ENCODE measurements at places on chromosomes 1 and 21.

DNA sequence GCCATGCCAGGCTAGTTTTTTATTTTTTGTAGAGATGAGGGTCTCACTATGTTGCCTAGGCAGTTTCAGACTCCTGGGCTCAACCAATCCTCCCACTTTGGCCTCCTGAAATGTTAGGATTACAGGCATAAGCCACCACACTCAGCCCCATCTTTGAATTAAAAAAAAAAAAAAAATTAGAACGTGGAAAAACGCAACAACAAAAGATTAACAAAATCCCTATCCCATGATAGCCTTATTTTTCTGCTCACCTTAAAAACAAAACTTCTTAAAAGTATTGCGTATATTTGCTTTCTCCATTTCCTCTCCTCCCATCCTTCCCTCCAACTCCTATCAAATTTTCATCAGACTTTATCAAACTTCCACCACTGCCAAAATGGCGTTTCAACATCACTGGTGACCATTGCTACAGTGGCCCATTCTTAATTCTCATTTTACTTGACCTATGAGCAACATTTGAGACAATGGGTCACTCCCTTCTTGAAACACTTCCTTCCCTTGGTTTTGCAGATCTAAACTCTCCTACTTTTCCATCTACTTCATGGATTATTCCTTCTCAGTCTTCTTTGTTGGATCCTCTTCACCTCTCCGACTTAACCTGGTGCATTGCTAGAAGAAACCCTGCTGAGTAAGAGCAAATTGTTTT, 579 bp upstream of the ZNF684 start:
- no peak for DNase-seq

DNA sequence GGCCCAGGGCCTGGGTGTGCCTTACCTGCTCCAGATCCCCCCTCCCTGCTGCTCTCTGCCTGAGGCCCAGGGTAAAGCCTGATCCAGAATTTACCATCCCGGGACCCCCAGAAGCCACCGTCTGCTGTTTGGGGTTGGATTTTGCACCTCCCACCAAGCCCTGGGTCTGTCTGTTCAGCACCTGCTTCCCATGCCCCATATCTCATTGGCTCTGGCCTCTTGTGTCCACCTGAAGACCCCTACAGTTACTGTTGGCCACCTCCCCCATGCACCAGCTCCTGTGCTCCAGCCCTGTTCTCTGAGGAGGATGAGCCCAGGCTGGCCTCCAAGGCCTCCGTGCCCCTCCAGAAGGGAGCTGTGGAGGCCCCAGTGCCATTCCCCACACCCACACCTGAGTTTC, 113.9 kb downstream of the GRIK3 start:
- no peak for DNase-seq

DNA sequence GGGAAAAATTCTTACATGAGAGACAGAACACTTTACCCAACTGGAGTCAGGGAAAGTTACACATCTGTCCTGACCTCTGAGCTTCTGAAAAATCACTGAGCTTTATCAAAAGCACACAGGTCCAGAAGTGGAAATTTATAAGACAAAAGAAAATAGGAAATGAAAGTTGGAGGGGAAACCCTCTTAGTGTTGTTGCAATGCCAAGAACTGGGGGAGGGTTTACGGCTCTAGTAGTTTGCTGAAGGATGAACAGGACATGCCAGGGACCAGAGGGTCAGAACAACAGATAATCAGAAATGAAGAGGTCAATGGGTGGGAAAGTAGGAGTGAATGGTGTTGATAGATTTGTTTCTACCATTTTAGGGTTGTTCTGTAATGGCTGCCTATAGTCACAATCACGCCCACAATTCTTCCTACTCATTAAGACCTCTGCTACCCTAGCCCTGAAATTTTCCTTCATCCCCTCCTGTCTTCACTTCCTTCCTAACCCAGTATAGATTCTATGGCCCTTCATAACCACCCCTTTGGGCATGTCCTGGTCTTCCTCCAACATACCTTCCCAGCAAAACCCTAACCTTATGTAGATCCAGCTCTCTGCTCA, 30.3 kb upstream of the FMOD start:
- DNase-seq, result no peak

- no peak for DNase-seq
Measured at GRCh38 chr1:107048241-107048640, 8.2 kb upstream of the PRMT6 start.

DNA sequence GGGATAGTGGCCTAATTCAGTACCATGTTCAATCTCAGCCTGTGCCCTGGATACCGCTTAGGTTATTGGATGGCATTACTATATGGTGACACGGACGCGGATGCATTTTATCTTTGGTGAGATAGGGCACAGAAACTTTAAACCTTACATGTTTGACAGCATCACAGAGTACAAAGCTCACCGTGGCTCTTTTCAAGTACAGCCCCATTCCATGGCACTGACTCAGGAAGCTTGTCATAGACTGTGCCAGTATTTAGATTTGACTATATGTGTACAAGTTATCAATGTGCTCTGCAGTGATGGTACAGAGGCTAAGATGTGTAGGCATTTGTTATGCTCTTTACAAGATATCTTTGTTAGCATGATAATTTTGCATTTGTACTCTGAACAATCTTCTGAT, 169.0 kb downstream of the RYR2 start:
- DNase-seq, result no peak

DNA sequence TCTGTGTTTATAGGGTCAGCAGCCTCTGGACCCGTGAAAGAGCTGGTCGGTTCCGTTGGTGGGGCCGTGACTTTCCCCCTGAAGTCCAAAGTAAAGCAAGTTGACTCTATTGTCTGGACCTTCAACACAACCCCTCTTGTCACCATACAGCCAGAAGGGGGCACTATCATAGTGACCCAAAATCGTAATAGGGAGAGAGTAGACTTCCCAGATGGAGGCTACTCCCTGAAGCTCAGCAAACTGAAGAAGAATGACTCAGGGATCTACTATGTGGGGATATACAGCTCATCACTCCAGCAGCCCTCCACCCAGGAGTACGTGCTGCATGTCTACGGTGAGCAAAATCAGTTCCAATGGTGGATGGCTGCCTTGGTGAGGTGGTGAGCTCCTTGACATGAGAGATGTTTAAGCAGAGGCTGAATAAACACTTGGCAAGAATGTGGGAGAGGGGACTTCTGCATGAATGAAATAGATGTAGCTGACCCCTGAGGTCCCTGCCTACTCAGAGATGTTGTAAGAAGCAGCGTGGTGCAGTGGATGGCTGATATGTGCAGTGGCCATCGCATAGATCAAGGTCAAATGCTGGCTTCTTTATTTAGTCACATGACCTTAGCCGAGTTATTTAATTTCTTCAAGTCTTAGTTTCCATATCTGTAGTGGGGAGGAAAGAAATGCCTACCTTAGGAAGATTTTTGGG, 9.3 kb downstream of the SLAMF7 start:
- no peak for DNase-seq

DNA sequence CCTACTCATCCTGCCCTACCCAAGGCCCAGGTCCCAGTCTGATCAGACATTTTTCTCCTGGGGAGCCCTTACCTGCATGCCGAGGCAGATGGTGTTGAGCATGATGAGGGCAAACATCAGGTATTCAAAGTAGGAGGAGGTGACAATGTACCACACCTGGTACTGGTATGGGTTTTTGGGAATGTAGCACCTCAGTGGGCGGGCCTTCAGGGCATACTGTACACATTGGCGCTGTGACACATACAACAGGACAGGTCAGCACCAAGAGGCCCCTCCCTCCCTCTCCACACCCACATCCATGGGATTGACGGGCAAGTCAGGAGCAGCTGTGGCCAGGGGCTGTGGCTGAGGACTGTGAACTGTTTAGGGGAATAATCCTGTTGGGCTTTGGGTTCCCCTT, 37.1 kb upstream of the KIF21B start:
- no peak for DNase-seq

DNA sequence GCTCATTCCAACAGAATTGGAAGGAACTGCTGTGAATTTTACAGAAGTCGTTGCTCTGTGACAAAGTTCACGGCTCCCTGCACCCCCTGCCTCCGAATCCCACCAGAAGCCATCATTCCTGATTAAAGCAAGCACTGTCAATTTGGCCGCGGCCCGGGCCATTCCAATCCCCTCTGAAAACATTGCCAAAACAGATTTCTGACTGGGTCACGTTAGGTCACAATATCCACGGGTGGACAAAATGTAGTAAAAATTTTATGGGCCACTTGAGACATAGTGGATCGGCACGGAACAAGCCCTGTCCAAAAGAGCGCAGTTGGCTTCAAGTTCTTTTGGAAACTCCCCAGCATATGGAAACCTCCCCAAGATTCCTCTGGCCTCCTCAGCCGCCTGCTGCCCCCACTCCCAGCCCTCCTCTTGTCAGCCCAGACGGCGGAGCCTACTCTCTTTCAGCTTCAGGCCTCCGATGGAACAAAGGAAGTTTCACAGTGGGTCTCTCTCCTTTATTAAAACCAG, 67.2 kb upstream of the IFNAR2 start:
- DNase-seq, result no peak

GRCh38 chr1:93021539-93022134, 57.4 kb upstream of the MTF2 start:
- no peak for DNase-seq

DNA sequence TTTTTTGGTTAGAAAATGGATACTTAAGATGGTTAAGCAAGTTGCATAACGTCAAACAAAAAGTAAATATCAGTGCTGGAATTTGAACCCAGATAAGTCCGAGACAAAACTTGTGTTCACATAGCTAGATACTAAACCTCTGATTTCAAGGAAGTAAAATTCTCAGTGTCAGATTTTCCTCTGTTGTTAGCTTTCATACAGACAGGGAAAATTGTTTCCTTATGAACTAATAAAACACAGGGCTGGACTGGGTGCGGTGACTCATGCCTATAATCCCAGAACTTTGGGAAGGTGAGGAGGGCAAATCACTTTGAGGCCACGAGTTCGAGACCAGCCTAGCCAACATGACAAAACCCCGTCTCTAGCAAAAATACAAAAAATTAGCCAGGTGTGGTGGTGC, 51.3 kb downstream of the PCNX2 start:
- DNase-seq, result no peak

DNA sequence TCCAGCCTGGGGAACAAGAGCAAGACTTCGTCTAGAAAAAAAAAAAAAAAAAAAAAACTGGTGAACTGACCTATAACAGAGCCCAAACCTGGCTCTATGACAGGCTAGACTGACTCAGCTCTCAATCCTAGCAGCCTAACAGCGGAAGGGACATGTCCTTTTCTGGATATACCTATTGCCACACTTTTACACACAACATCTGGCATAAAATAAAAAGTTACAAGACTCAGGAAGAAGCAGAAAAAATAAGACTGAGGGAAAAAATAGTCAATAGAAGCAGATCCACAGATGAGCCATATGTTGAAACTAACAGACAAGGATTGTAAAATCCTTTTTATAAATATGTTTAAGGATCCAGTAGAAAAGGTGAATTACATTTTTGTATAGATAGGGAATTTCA, 57.5 kb upstream of the IPO9 start:
- DNase-seq, result no peak

- no peak for DNase-seq
Measured at GRCh38 chr1:176826265-176826664, 338.2 kb downstream of the ASTN1 start.

DNA sequence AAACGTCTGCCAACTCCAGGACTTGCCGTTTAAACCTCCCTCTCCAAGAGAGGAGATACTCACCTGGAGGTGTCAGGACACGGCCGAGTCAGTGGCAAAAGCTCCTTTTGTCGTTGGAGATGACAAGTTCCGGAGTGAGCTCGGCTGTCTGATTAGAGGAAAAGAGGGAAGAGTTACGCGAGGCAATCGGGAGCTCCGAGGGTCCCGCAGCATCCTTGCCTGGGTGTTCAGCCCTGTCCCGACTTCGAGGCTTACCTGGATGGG, 497 bp downstream of the ID3 start:
- DNase-seq, result no peak

GRCh38 chr1:236998546-236998945, 5.7 kb downstream of the MT1HL1 start:
- no peak for DNase-seq

- DNase-seq, result no peak
Measured at GRCh38 chr1:43693371-43693770, 14.0 kb upstream of the ST3GAL3 start.

GRCh38 chr21:40714536-40714935, 132.4 kb downstream of the DSCAM start:
- DNase-seq, result no peak

- DNase-seq, result no peak
Measured at GRCh38 chr1:81811757-81812371, 11.1 kb downstream of the ADGRL2 start.

- DNase-seq, result no peak
Measured at GRCh38 chr1:77014073-77014788, 147.0 kb downstream of the ST6GALNAC5 start.

DNA sequence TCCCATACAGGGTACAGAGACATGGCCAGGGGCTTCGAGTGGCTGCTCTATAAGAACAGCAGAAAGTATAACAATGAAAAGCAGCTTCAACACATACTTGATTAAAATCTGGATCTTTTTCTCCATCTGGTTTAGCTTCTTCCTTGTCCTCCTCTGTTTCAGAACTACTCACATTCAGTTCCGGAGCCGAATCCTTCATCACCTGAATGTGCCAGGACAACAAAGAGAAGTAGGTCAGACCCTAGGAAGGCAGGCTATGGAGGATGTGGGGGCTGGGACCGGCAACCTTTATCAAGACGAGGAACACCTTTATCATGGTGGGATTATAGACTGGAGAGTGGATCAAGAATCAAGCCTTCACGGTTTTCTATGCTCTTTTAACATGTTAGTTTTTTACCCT, 32.2 kb upstream of the RAP1GAP start:
- DNase-seq, result no peak

DNA sequence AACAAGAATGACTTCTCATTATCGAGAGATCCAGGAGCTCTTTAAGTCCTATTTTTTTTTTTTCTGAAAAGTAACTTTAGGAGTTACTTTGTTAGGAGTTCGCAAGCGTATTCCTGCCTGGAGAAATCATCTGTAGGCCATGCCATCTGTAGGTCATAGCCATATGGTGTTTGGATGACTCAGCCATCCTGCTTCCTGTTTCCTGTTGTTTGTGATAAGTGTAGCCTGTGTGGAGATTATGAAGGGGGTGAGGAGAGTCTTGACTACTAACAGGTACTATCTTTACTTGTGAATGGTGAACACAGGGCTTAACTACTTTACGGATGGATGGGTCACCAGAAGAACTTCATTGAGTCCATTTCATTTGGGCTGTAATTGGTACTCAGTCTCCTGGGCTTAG, 327.2 kb downstream of the PTPRU start:
- DNase-seq, result no peak

Data from stimulated activated CD4-positive, alpha-beta T cell treated with anti-CD3 and anti-CD28 coated beads, Interleukin-1b, Interleukin-23, amount 100 ng/mL, for 1 hour (primary cell).